ENCODE measurements at places on chromosomes 5 and 9.
A peak's percentile ranks its signal among the peaks of the same experiment; 100 is the strongest.

GRCh38 chr5:34531751-34532360, 124.3 kb upstream of the RAI14 start:
- H3K27ac ChIP-seq: no peak overlapping the region
- H3K36me3 ChIP-seq: no peaks in the 10 kb centered on the region
- no peak overlapping the region for H3K4me3 ChIP-seq
- peaks cover 12% of the 10 kb centered on the region for H3K4me1 ChIP-seq
- DNase-seq: no peak
- H3K27me3 ChIP-seq: peaks cover 15% of the 10 kb centered on the region

DNA sequence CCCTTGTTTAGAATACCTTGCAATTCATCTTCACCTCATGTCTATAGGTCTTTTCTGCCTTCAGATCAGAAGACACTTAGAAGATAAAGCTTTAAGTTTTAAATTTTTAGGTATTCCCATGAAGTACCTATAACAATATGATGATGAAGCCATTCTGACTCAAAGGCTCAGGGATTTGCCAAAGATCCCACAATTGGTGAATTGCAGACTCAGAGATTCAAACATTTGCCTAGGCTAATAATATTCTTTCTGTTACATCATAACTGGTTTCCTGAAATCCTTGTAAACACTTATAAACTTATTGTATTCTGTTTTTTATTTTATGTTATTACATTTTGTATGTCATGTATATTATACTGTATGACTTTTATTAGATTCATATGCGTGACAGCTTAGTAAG, 62.8 kb upstream of the ZFAND5 start:
- no peaks in the 10 kb centered on the region for H3K36me3 ChIP-seq
- no peak overlapping the region for H3K4me3 ChIP-seq
- no peak overlapping the region for H3K27ac ChIP-seq
- no peaks in the 10 kb centered on the region for H3K4me1 ChIP-seq
- DNase-seq: no peak

GRCh38 chr9:127853312-127854183, 910 bp downstream of the ENG start:
- no peaks in the 10 kb centered on the region for H3K27me3 ChIP-seq
- peaks cover 26% of the 10 kb centered on the region for H3K4me1 ChIP-seq
- DNase-seq: no peak
- peak overlapping the region; percentile 77 for H3K27ac ChIP-seq
- H3K36me3 ChIP-seq: peaks cover 25% of the 10 kb centered on the region
- peak overlapping the region; percentile 77 for H3K4me3 ChIP-seq

- no peak overlapping the region for H3K4me3 ChIP-seq
- DNase-seq: no peak
- H3K27ac ChIP-seq: no peak overlapping the region
- no peaks in the 10 kb centered on the region for H3K27me3 ChIP-seq
- H3K36me3 ChIP-seq: no peaks in the 10 kb centered on the region
Observed at GRCh38 chr5:116730706-116731105, 156.1 kb upstream of the SEMA6A start.

DNA sequence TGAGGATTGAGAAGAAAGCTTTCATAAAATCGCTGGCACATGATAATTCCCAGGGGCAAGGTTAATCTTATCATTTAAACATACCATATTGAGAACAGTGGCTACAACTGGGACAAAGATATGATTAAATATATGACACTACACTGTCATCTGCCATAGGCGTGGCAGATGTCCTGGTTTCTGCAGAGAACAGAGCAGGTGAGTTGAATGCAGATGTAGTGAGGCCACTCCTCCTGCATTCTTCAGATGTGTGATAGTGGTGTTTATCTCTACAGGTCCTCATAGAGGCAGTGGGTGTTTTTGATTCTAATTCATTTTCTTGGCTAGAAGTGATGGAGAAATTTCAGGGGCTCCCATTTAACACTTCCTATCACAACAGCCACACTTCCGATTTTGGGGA, 237.0 kb upstream of the CDH9 start:
- H3K4me3 ChIP-seq: no peak overlapping the region
- no peaks in the 10 kb centered on the region for H3K36me3 ChIP-seq
- H3K4me1 ChIP-seq: no peaks in the 10 kb centered on the region
- H3K27ac ChIP-seq: no peak overlapping the region
- no peaks in the 10 kb centered on the region for H3K27me3 ChIP-seq
- no peak for DNase-seq

- H3K27me3 ChIP-seq: no peaks in the 10 kb centered on the region
- DNase-seq: no peak
- no peak overlapping the region for H3K27ac ChIP-seq
- H3K36me3 ChIP-seq: no peaks in the 10 kb centered on the region
- no peaks in the 10 kb centered on the region for H3K4me1 ChIP-seq
Observed at GRCh38 chr5:164060786-164061355, 555.5 kb downstream of the MAT2B start.

DNA sequence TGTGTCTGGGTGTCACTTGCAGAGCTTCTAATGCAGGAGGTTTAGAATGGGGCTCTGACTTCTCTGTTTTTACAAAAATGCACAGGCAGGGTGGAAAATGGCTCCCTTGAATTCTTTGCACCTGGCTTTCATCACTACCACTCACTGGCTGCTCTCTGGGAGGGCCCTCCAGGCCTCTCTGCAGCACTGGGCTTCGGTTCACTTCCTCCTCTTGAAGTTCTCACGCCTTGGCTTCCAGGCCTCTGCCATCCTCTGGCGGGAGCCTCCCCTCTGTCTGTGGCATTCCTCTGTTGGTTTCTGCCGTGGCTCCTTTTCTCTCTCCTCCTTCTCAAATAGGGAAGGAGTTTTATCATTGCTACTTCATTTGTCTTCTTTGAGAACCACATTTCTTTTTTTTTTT, 2.8 kb upstream of the PRLR start:
- no peaks in the 10 kb centered on the region for H3K36me3 ChIP-seq
- H3K27me3 ChIP-seq: peaks cover 45% of the 10 kb centered on the region
- H3K4me1 ChIP-seq: peaks cover 10% of the 10 kb centered on the region
- no peak for DNase-seq
- H3K27ac ChIP-seq: no peak overlapping the region
- no peak overlapping the region for H3K4me3 ChIP-seq

DNA sequence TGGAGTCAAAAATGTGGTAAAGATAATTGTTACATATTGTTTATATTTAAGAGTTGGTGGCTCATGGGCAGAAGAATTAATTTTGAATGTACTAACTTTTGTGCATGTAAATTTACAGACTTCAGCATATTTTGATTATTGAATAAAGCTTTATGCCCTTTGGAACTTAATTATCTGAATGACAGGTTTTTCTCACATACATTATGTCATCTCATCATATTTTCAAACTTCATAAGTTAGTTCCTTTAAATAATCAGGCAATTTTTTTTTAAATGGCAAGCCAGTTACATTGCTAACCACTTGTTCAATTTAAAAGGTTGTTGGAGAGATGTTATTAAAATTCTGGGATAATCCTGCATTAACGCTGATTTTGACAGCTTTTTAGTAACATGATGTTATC, 184.6 kb upstream of the EDIL3 start:
- no peak overlapping the region for H3K4me3 ChIP-seq
- H3K27me3 ChIP-seq: no peaks in the 10 kb centered on the region
- no peak for DNase-seq
- no peak overlapping the region for H3K27ac ChIP-seq
- H3K36me3 ChIP-seq: no peaks in the 10 kb centered on the region
- no peaks in the 10 kb centered on the region for H3K4me1 ChIP-seq

DNA sequence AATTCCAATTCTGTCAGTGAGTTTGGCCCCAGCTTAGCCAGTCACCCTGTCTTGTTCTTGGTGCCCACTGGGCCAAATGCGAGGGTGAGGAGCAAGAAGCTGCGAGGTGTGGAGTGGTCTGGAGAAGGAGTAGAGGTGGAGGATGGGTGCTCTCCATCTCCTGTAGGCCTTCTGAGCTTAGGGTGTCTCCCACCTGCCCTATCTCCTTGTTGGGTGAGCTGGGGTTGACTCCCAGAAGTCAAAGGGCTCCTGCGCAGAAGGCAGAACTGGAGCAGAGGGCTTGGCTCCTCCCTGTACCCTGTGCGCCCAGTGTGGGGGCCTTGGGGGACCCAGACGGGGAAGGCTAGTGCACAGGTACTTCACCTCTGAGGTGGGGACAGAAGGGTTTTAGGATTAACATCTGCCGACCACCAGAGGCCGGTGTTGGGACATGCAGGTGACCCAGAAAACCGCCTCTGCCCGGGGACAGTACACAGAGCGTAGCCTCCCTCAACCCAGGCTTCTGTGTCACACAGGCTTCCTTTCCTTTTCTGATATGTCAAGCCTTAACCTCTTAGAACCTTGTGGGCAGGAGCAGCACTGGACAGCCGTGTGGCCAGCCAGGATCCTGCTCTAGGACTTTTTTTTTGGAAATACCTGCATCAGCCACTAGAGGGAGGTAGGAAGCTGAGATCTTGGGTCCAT, 16.9 kb downstream of the IL5 start:
- peak overlapping the region; percentile 31 for H3K27ac ChIP-seq
- H3K36me3 ChIP-seq: peaks cover 5% of the 10 kb centered on the region
- H3K4me1 ChIP-seq: peaks cover 55% of the 10 kb centered on the region

GRCh38 chr5:150000990-150001659, 586 bp downstream of the HMGXB3 start:
- H3K27me3 ChIP-seq: no peaks in the 10 kb centered on the region
- H3K4me1 ChIP-seq: peaks cover 45% of the 10 kb centered on the region
- DNase-seq: peak; percentile 70
- peaks cover 23% of the 10 kb centered on the region for H3K36me3 ChIP-seq

- no peak overlapping the region for H3K27ac ChIP-seq
- no peaks in the 10 kb centered on the region for H3K36me3 ChIP-seq
- no peak overlapping the region for H3K4me3 ChIP-seq
- H3K4me1 ChIP-seq: no peaks in the 10 kb centered on the region
Observed at GRCh38 chr9:90037146-90037797, 432.5 kb downstream of the GADD45G start.

DNA sequence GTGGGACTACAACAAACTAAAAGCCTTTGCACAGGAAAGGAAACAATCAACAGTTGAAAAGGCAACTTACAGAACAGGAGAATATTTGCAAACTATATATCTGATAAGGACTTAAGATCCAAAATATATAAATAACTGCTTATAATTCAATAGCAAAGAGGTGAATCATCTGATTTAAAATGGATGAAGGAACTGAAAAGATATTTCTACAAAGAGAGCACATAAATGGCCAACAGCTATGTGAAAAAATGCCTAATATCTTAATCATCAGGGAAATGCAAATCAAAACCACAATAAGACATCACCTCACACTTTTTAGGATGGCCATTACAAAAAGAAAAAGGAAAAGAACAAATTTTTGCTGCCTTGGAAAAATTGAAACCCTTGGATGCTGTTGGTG, 100.4 kb downstream of the LURAP1L start:
- no peak for DNase-seq
- H3K27me3 ChIP-seq: no peaks in the 10 kb centered on the region
- H3K4me3 ChIP-seq: no peak overlapping the region
- H3K4me1 ChIP-seq: no peaks in the 10 kb centered on the region

DNA sequence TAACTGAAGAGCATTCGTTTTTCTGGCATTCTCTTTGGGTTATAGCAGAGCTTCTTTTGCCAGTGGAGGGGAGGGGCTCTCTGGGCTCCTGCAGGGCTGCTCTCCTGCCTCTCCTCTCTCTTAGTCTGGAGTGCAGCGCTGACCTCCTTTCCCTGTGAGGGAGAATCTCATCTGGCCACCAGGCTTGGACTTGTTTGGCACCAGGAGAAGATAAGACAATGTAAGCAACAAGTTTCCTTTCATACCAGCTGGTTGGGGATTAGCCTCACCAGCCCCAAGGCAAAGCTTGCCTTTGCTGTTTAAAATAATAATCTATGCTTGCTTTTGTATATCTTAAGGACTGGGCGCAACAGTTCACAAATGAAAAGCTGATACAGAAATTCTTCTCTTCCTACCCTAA, 196.4 kb downstream of the TLE4 start:
- H3K4me3 ChIP-seq: no peak overlapping the region
- H3K27ac ChIP-seq: no peak overlapping the region
- peaks cover 16% of the 10 kb centered on the region for H3K27me3 ChIP-seq
- H3K4me1 ChIP-seq: no peaks in the 10 kb centered on the region
- no peaks in the 10 kb centered on the region for H3K36me3 ChIP-seq

GRCh38 chr5:82406205-82406773, 128.1 kb upstream of the RPS23 start:
- H3K27me3 ChIP-seq: no peaks in the 10 kb centered on the region
- no peaks in the 10 kb centered on the region for H3K4me1 ChIP-seq
- no peaks in the 10 kb centered on the region for H3K36me3 ChIP-seq
- H3K27ac ChIP-seq: no peak overlapping the region
- no peak overlapping the region for H3K4me3 ChIP-seq
- DNase-seq: no peak

GRCh38 chr5:159504106-159504856, 174.0 kb upstream of the IL12B start:
- no peaks in the 10 kb centered on the region for H3K4me1 ChIP-seq
- peaks cover 22% of the 10 kb centered on the region for H3K27me3 ChIP-seq
- no peak for DNase-seq
- H3K4me3 ChIP-seq: no peak overlapping the region
- no peaks in the 10 kb centered on the region for H3K36me3 ChIP-seq

- H3K27me3 ChIP-seq: no peaks in the 10 kb centered on the region
- H3K4me1 ChIP-seq: peaks cover 4% of the 10 kb centered on the region
- H3K36me3 ChIP-seq: no peaks in the 10 kb centered on the region
- H3K4me3 ChIP-seq: no peak overlapping the region
- H3K27ac ChIP-seq: no peak overlapping the region
Observed at GRCh38 chr5:126927429-126927828, 102.9 kb downstream of the MARCHF3 start.

Measured in activated CD8-positive, alpha-beta memory T cell treated with anti-CD3 and anti-CD28 coated beads, Interleukin-2, amount 10 ng/mL, durations not matched to agents 7 days and 5 days (primary cell).